ENCODE measurements at places on chromosomes 3 and 15.

GRCh38 chr15:88638626-88639372, at the start of gene ISG20:
ISG20 (plus strand) TSS chr15:88639016; CDS start chr15:88639367, 351 bp downstream.
- peak; percentile 99 for DNase-seq

DNA sequence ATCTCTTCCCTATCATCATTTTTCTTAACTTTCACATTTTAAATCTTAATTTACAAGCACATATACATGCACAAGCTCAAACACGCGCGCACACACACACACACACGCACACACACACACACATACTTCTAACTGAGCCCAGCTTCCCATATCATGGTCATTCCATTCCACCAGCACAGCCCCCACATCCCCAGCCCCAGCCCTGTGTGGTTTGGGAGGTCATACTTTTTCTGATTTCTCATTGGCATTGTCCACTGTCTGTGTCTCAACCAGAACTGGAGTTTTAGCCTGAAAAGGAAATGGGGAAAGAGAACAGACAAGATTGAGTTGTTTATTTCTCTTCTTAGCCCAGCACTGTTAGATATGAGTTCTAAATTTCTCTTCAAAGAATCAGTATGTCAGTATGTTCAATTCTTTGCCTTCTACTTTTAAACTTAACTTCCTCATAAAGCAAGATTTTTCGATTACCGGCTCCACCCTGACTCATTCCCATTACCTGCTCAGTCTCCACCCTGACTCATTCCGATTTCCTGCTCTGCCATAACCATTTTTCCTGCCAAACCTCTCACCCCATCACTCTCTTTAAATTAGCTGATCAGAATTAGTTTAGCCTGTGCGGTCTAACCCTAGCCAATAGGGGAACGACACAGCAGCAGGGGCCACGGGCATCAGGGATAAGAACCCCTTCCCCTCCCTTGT, 6.4 kb downstream of the IQCF1 start:
- DNase-seq, result no peak

GRCh38 chr3:12959838-12960378, 113.3 kb downstream of the IQSEC1 start:
- DNase-seq, result peak; percentile 54

GRCh38 chr3:24004171-24004938, 59.3 kb downstream of the NR1D2 start:
- DNase-seq, result no peak

- no peak for DNase-seq
Observed at GRCh38 chr3:13686367-13687160, 137.6 kb downstream of the FBLN2 start.

DNA sequence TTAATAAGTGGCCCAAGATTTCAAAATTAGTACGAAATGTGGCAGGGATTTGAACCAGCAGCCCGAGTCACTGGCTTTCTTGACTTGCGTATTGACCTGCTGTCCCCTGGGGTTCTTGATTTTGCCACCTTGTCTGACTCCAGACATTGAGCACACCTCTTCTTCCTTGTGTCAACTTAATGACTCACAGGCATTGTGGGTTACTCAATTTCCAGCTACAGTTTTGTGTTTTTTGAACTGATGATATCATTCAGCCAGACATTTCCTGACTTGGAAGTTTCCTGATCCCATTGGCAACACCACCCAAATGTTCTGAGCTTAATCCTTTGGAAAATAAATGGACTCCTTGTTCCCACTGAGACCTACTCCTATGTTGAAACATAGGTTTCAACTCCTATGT, 64.2 kb downstream of the MOBP start:
- no peak for DNase-seq

GRCh38 chr3:27200721-27201489, 168.3 kb downstream of the NEK10 start:
- no peak for DNase-seq

GRCh38 chr15:48574187-48574586, 71.3 kb downstream of the FBN1 start:
- DNase-seq, result no peak

DNA sequence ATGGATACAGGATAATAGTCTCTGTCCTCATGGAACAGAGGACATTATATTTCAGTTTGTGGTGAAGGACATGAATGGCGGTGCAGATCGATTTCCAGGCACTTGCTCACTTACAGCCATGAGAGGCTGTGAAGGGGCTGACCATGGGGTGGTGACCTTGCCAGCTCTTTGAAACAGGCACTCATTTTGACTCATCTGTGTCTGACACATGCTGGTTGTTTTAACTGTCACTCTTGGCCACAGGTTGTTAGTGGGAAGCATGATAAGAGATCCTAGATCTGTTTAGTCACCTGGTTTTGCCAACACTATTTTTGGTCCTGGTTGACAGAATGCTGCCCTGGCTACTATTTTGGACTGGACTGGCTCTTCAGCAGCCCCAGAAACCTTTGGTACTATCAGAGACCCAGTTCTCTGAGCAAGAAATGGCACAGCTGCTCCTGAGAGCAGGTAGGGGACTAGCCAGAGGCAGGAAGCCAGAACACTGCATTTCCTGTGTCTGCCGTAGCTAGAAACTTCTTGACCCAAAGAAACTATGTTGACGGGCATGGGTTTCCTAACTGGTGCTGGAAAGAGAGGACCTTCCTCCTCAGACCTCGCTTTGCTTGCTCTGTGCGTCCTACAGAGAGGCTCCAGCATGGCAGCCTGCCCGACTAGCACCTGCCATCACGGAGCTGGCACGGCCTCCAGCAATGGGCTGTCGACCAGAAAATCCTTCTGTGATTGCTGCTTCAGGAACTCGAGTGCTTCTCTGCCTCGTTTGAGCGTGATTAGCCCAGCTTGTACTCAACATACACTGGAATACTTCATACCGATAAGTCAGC, 6.3 kb downstream of the PXYLP1 start:
- no peak for DNase-seq

DNA sequence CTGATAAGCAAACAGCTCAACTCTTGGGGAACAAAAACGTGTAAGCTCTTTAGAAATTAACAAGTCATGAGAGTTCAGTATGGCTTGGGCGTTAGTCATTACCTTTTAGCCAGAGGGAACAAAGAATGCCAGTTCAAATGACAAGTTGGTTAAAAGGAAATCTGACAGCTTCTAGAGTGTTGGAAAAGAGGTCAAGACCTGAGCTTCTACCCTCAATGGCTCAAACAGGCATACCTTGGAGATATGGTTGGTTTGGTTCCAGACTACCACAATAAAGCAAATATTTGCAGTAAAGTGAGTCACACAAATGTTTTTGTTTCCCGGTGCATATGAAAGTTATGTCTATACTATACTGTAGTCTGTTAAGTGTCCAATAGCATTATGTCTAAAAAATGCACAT, 136.1 kb downstream of the CACNA1D start:
- DNase-seq, result no peak

GRCh38 chr15:75114796-75115195, 86.9 kb upstream of the C15orf39 start:
- no peak for DNase-seq

DNA sequence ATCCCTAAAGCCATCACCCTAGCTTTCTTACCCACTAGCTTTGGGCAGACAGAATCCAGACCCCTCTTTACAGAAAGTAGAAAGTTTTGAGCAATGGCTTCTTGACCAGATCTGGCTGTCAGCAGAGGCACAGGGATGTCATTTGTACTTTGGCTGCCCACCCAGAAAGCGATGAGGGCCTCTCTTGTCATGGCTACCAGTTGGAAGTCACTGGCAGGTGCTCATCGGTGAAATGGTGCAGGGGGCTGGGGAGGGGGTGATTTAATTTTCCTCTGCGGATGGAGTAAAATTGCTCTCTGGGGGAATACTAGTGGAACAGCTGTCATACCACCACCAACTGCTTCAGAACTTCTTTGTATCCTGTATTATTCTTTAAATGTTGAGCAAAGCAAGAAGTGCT, 393.7 kb downstream of the LSAMP start:
- DNase-seq, result no peak

GRCh38 chr3:117586161-117586560, 876.6 kb downstream of the TUSC7 start:
- no peak for DNase-seq

DNA sequence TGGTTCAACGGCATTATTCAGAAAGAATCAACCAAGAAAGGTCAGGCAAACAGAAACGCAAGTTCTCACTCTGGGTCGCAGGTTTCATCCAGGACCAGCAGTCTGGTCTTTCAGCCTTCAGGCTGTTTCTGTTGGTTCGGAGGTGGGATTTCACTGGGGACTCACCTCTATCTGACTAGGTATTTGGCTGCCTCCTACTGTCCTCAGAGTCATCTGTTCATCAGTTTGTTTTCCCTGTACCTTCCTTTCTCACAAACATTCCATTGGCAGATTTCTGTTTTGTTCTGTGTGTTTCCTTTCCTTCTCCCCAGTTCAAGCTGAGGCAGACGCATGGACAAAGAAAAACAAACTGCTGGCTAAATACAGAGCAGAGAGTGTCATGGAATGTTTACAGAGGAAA, 1046.6 kb upstream of the CFAP20DC start:
- no peak for DNase-seq

DNA sequence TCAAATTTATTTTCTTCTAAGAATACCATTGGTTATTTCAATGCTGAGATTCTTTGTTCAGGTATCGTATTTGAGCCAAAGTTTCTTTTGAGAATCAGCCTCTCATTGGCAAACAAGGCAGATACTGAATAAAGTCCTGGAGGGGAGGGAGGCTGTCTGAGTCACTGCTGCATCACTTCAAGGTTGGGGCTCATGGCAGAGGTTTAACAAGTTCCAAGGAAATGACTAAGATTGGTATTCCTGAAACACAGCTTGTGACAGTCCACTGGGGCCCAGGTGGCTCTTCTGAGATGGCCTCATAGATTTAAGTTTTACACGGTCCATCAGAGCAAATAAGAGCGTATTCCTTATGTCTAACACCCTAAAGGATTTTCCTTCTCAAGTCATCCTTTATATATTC, 213.8 kb upstream of the STAC start:
- no peak for DNase-seq

- DNase-seq, result no peak
Observed at GRCh38 chr15:39326306-39326975, 254.4 kb upstream of the THBS1 start.

GRCh38 chr3:196311-197148, at the start of gene CHL1:
CHL1 (plus strand) TSS chr3:196763; CDS start chr3:319777, 123,014 bp downstream.
- DNase-seq, result no peak

GRCh38 chr3:131050001-131050400, 23.3 kb downstream of the NEK11 start:
- no peak for DNase-seq

DNA sequence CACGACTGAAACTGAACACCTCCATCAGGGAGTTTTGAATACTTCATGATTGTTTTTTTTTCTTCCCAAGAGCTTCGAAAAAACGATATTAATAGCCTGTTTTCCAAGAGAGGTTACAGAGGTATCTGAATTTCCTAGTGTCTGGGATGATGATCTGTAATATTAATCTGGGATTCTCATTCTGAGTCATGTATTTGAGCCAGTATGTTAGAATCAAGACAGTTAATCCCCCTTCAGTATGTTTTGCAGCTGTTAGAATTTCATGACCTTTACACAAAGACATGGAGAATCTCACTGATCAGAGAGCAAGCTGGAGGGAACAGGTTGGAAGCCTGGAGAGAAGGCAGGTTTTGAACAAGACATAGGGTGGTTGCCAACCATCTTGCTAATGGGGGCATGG, 234.5 kb upstream of the GAP43 start:
- no peak for DNase-seq

DNA sequence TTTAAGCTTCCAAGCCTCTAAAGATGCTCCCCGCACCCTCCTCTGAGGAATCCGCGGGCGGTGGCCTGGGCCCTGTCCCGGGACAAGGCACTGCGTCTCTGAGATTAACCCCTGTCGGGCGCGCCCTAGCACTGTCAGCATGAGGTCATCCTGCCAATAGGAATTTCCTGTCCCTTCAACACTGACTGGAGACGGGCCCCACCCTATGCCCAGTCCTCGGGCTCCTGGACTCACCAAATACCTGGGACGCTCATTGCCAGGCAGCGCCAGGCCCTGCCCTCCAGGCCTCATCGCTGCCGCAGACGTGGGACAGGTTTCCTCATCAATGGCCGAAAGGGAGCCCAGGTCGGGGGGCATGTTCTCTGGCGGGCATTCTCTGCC, 67.6 kb upstream of the SH3GL3 start:
- DNase-seq, result no peak

DNA sequence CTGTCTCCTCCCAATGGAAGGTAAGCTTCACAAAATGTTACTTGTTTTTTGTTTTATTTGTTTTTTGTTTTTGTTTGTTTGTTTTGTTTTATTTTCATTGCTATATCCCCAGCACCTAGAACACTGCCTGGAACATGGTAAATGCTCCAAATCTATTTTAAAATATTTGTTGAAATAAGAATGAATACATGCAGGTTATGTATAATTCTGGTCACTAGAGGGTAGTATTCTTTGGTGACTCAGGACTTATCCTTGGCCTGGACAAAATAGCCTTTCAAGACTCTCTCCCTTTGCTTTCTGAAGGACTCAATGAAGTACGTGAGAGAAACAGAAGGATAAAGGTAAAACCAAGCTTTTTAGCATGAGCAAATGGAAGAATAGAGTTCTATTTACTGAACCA, 46.9 kb upstream of the PPP2R3A start:
- no peak for DNase-seq

- no peak for DNase-seq
Observed at GRCh38 chr3:116707531-116707930, 2.0 kb upstream of the TUSC7 start.

GRCh38 chr15:50145451-50145872, 26.4 kb upstream of the ATP8B4 start:
- DNase-seq, result no peak

GRCh38 chr3:153158961-153159735, 2.9 kb upstream of the RAP2B start:
- no peak for DNase-seq

DNA sequence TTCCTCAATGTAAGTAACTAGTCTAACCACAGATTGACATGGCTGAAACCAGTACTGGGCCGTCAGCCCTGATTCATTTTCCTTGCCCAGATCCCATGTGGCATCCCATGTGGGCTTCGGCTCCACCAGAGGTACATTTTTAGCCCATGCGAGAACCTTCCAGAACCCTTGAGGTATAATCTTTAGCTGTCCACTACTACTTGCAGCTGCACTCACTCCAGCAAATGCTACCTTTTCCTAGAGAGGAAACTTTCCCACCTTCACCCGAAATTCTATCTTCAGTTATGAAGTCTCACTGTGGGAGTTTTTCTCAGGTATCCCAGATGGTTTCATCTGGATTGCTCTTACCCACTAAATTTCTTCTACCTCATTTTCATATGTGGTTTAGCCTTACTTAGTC, 907.2 kb downstream of the ROBO1 start:
- DNase-seq, result no peak

- DNase-seq, result no peak
Observed at GRCh38 chr3:41640076-41640475, 321.8 kb downstream of the ULK4 start.

DNA sequence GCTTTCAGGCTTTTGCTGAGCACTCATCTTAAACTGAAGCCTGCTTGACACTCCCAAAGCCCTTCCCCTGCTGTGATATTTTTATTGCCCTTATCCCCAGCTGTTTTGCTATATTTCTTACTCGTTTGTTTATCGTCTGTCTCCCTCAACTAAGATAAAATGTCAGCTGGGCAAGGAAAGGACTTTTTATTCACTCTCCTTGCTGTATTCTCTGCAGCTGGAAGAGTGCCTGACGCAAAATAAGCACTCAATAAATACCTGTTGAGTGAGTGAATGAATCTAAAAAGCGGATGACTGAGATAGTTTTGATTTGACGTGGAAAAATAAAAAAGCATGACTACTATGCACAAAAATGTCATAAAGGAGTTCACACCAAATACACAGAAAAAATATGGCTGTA, 84.8 kb upstream of the POMGNT2 start:
- DNase-seq, result no peak

- no peak for DNase-seq
Observed at GRCh38 chr15:75840659-75841058, 2.6 kb upstream of the UBE2Q2 start.

- DNase-seq, result no peak
Observed at GRCh38 chr15:92109191-92109873, 255.8 kb downstream of the SLCO3A1 start.
